NCI-H187 treated with DMSO at 0.1 percent for 48 hours (cell line): ENCODE measurements at places on chromosomes 11 and 22.

DNA sequence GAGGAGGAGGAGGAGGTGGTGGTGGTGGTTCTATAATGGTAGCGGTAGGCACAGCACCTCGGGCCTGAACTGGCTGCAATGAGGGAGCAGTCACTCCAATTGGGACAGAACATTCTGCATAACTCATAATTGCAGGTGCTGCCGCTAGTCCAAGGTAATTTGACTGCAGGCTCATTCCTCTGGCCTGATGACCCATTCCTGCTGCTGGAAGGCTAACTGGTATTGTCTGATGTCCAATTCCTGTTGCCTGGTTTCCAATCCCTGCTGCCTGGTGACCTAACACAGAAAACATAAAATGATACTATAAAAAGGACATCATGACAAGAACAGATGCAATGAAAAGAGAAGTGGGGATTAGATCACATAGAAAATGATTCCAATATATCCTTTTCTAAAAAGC, 7.9 kb upstream of the AGBL2 start:
- DNase-seq, result no peak

- DNase-seq, result no peak
Measured at GRCh38 chr11:101444164-101444563, 139.6 kb downstream of the TRPC6 start.

- peak; percentile 51 for DNase-seq
Measured at GRCh38 chr11:117458275-117459122, 130.8 kb downstream of the CEP164 start.

GRCh38 chr11:97033178-97033577, 643.4 kb downstream of the JRKL start:
- DNase-seq, result no peak

DNA sequence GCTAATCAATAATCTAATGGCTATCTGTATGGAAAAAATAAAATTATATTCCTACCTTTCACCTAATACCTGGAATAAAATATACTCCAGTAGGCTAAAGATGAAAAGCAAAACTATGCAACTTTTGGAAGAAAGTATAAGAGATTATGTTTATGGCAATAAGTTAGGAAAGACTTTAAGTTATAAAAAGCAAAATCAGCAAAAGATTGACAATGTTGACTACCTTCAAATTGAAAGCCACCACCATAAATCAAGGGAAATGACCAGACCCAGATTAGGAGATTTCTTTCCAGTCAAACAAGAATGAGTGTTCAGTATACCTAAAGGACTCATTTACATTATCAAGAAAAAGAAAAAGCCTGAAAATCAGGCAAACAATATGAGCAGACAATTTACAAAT, 159.1 kb upstream of the ZBED5 start:
- no peak for DNase-seq

DNA sequence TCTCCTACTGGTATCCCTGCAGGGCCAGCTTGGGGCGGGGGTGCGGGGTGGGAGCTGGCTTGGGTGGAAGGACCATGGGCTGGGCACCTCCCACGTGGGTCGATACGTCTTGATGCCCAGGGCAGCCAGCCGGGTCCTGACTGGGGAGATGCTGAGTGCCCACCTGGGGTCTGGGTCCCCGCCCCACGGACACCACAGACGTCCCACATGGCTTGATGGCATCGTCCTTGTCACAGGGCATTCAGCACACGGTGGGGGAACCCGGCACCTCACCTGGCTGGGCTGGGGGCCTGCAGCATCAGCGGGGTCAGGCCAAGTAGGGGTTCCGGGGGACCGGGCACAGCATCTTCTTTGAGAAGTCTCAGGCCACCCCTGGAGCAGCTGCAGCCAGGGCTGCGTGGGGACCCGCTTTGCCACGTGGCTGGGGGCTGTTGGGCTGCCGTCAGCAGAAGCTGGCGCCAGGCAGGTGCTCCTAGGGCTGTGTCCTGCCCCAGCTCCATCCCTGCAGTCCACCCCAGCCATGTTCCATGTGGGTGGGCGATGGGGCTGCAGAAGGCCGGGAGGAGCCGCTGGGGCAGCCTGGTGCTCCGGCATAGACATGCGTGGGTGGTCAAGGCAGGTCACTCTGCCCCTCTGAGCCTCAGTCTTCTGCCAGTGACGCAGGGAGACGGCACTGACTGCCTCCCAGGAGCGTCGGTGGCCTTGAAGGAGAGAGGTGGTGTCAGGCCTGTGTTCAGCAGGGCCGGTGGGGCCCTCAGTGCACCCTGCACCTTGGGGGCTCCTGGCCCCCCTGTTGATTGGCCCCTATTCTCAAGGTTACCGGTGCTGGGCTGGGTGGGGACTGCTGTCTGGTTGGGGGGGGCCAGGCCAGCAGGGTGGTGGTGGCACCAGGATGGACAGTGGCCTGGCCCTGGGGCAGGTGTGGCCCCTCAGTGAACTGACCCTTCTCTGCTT, 8.4 kb downstream of the SELENOO start:
- DNase-seq, result no peak

DNA sequence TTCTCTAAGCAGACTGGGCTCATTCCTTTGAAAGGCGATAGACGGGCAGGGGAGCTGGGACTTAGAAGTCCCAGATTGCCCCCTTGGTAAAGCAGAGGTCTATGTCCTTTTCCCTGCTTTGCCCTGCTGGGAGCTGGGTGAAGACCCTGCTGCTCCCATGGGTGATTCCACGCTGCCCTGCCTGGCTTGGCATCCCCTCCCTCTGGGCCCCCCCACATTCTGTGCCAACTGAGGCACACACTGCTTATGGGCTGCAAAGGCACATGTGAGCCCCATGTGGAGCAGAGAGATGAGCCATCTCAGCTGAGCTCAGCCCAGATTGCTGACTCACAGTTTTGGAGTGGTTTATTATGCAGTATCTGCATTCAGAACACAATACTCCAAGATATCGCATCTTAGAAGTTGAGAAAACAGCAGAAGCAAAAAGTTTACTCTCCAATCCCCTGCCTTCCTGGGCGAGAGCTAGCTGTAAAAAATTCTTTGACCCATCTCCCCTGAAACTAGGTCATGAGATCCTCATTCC, 127.2 kb downstream of the ST3GAL4 start:
- DNase-seq, result no peak

DNA sequence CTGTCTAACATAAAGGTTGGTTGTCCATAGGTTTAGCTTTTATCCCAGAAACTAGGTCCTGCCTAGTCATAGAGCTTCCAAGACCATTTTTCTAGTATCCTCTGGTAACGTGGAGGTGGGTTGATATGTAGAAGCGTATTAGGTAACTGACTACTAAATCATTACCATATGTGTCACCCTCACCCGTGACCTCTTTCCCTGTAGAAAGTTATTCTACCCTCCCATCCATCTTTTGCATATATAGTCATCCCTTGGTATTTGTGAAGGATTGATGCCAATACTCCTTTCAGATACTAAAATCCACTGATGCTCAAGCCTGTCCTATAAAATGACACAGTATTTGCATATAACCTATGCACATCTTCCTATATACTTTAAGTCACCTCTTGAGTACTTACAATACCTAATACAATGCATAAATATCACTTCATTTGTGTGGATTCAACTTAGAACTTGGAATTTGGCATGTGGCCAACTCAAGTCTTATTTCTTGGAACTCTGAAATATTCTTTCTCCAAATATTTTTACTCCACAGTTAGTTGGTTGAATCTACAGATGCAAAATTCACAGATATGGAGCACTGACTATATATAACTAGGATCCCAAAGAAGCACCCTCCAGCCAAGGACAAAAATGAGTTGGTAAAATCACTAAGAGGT, 497.0 kb upstream of the TENM4 start:
- DNase-seq, result no peak

DNA sequence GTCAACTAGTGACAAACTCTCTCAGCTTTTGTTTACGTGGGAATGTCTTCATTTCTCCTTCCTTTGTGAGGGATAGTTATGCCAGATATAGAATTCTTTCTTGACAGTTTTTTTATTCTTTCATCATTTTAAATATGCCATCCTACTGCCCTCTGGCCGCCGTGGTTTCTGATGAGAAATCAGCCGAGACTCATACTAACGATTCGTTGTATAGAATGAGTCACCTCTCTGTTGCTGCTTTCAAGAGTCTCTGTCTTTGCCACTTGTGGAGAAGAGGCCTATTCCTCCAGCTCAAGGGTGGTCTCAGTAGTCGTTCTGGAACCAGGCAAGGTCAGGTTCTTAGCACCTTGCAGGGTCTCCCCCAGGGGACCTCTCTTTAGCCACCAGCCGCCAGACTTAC, 8.0 kb downstream of the MYO7A start:
- DNase-seq, result no peak

DNA sequence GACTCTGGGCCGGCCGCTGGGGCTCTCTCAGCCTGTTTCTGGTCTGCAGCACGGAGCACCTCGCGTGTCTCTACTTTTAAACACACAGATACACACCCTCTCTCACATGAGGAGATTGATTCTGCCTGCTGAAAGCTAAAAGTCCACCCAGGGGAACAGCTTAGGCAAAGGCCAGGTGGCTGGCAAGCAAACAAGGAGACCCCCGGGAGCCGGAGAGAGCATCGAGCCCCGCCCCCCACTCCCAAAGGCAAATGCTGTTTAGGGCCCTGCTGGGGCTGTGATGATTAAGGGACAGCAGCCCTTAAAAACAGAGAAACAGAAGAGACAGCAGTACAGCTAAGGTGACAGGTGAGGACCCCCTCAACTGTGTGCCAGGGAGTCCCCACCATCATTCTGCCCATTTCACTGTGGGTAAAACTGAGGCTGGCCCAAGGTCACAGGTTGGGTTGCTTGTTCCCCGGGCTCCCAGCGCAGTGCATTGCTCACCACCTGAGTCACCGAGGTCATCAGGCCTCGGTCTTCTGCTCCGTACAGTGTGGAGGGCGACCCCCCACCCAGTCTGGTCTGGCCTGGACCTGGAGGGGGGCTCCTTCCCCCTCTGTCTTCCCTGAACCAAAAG, 6.8 kb downstream of the CABP7 start:
- no peak for DNase-seq

GRCh38 chr11:34345991-34346480, 11.8 kb downstream of the ABTB2 start:
- no peak for DNase-seq

DNA sequence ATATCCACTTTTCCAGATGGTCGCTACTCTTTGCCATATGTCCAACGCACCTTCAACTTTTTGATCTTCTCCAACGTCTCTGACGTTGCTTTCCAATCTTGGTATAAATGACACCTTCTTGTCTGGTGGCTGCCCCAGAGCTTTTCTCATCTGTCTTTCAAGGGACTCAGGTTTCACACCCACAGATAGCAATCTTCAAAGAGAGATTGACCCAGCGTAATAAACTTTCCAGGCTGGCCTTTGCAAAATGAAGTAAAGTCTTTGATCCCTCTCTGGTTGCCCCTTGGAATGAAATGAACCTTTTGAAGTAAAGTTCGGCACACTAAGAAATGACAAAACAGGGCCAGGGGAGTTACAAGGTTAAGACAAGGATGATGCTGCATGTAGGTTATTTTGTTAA, 138.4 kb upstream of the BDNF start:
- no peak for DNase-seq

DNA sequence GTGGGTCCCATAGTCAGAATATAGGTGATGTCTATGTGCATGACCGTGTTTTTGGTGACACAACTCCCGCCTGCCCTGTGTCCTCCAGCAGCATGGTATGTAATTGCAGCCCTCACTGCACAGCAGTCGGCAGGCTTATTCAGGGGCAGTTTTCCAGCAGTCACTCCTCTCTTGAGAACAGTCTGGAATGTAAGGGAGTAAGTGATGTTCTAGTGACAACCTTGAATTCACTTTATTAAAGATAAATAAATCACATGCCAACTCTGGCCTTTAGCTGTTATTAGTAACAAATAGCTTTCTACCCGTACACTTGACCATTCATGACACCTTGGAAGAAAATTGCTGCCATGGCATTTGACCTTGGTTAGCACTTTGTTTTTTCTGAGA, 27.9 kb downstream of the ZNRF3 start:
- DNase-seq, result no peak

- no peak for DNase-seq
Measured at GRCh38 chr22:28268171-28268570, 349.1 kb upstream of the PITPNB start.

DNA sequence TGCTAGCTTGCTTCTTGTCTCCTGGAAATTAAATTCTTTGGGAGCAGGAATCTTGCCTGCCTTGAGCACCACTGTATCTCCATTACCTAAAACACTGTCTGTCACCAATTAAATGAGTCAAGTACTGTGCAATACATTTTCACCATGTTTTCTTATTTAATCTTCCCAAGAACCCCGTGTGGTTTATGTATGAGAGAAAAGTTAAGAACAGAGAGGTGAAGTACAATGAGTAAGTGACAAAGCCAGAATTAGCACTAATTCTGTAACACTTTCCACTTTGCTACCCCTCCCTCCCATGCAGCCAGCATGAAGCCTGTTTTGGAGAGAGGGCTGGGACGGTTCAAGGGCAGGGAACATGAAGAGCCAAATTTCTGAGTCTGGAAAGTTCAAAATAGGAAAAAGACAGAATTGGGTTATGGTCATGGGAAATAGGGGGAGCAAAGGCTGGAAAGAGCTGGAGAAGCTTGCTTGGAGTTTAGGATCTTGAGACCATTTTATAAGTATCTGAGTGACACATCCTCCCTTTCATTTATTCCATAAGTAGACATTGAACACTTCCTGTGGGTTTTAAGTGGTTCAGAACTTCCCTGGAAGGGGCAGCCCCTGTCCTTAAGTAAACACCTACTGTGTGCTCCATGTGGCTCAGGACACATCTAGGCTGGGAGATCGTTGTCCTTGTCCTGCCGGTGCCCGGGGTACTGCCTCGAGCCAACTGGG, 60.5 kb upstream of the CHST1 start:
- DNase-seq, result no peak

GRCh38 chr22:50261615-50262459, at the start of gene MAPK12:
Gene MAPK12, minus strand, starts transcription at chr22:50261683. Its CDS starts 174 bp downstream, at chr22:50261509.
- no peak for DNase-seq

- no peak for DNase-seq
Measured at GRCh38 chr11:113389272-113389671, 1.7 kb downstream of the ANKK1 start.

- DNase-seq, result no peak
Measured at GRCh38 chr11:76266286-76267100, 60.2 kb upstream of the WNT11 start.

- DNase-seq, result no peak
Measured at GRCh38 chr11:81913793-81914192, 819.9 kb downstream of the FAM181B start.

GRCh38 chr11:1652771-1653540, 23.4 kb downstream of the KRTAP5-5 start:
- no peak for DNase-seq

DNA sequence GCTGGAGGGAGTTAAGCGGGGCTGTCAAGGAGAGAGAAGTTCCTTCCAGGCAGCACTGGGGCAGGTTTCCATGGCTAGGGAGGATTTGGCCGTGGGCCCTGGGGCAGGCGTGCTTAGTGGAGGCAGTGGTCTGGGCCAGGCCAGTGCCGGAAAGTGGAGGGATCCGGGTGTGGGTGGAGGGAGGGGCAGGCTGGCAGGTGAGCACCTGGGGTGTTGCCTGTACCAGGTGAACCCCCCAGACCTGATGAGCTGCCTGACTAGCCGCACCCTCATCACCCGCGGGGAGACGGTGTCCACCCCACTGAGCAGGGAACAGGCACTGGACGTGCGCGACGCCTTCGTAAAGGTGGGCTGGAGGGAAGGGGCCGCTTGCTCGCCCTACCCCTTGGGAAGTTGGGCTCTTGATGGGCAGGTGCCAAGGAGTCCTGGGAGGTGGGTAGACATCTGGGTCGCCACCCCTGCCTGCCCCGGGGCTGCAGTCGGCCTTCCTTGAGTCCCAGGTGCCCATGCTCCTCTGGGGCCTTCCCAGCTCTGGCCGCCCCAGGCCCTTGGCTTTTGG, 32.0 kb downstream of the MYO7A start:
- DNase-seq, result no peak

GRCh38 chr11:14308897-14309387, 50.0 kb downstream of the RRAS2 start:
- DNase-seq, result no peak

GRCh38 chr22:20401376-20402014, 7.5 kb downstream of the ZNF74 start:
- no peak for DNase-seq

GRCh38 chr11:90318651-90319050, 95.8 kb upstream of the CHORDC1 start:
- DNase-seq, result no peak
